ENCODE measurements at places on chromosomes 2 and 18.

DNA sequence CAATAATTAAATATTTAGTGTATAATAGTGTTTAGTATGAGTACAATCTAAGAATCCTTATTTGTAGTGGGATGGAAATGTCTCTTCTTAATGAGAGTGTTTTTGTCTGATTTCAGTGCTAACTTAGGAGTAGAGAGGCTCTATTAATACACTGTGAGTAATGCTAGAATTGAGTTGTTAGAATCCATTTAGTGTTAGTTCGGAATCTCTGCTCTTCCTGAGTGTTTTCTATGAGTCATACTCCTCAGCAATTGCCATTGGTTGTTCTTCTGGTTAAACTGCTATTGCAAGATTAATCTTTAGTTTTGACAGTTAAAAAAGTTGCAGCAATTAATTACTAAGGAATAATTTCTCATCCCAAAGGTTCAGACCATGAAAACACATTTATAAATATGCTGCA is 828.6 kb upstream of the POU3F3 start:
- DNase-seq: no peak

GRCh38 chr2:8604262-8604661 is 77.6 kb upstream of the ID2 start:
- DNase-seq: no peak

DNA sequence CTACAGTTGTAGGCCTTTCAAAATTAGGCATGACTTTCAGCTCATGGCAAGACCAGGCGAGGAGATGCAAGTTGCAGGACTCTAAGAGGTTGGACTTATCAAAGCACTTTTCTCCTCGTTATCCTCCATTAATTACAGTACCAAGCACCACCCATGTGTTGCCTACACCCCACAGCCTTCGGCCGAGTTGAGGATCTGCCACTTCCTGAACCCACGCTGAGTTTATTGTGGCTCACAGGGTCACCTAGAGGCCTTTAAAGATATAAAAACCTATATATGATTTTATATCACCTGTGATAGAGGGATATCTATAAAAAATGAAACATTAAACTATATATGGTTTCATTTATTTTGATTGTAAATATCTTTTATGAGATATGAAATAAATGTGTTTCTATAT is 2.6 kb downstream of the UGT1A10 start:
- DNase-seq: no peak

GRCh38 chr2:41061356-41061755 is 609.5 kb upstream of the SLC8A1 start:
- DNase-seq: no peak

DNA sequence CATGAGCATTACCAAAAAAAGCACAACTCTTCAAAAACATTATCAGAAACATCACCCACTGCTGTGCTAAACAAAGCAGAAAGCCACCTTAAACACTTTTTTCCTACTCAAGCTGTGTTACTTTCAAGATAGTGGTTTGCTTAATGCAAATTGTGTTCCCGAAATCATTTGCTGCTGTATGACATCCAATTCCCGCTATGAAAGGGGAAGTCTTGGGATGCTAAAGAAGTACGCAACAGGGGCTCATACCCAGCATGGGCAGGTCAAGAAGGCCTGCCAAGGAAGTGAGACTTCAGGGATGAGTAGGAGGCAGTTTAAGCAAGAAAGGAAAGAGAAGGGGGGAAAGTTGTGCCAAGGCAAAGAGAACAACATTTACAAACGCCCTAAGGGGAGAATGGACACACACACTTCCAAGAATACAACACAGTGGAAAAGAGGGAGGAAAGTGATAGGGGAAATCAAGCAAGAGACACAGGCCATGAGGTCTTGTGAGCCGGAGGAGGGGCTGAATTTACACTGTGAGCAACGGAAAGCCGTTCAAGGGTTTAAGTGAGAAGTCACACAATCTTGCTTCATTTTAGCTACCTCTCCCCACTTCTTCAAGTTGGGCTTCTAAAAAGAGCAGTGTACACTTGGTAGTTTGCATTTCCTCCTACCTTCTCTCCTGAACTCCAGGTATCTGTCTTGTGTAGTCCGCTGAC is 4.0 kb downstream of the PTPN2 start:
- DNase-seq: no peak

- DNase-seq: no peak
Observed at GRCh38 chr2:37489041-37489456, 144.6 kb downstream of the QPCT start.

DNA sequence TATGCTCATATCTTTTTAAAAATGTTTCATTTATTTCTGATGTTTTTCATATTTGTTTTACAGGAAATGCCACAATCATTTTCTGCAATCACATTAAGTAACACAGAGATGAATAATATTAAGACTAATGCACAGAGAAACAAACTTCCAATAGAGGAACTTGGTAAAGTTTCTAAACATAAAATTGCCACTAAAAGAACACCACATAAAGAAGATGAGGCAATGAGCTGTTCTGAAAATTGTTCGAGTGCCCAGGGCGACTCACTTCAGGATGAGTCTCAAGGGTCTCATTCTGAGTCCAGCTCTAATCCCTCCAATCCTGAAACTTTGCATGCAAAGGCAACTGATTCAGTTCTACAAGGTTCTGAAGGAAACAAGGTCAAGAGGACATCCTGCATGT is 70.4 kb downstream of the APLF start:
- no peak for DNase-seq

GRCh38 chr2:188580738-188581137 is 289.1 kb downstream of the GULP1 start:
- no peak for DNase-seq

DNA sequence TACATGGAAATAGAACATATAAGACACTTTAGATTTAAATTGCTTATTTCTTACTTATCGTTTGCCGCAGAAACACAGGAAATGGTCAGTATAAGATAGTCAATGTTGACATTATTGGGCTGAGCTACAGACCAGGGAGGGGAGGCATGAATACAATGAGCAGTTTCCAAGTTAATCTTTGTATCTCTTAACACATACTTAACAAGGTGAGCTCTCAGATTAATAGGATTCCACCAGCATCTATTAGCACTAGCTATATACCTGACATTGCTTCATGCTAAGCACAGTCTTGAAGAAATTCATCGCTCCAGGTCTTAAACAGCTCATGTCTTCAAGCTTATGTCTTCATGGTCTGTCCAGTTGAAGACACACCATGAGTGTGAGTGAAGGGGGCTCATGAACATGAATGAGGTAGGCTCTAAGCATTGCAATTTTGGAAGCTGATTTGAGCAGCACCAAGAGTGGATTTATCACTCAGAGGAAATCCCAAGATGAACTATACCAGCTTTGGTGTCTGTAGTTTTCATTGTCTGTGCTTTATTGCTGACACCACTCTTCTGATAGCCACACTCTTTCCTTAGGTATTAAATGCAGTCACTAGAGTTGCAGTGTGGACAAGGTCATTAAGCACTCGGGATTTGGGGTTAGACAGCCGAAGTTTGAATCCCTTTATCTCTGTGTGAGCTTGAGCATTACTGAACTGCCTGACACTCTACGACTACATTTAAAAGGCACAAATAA is 359.3 kb upstream of the EPHA4 start:
- DNase-seq: no peak

GRCh38 chr2:40448476-40449079 is 3.3 kb downstream of the SLC8A1 start:
- DNase-seq: no peak

DNA sequence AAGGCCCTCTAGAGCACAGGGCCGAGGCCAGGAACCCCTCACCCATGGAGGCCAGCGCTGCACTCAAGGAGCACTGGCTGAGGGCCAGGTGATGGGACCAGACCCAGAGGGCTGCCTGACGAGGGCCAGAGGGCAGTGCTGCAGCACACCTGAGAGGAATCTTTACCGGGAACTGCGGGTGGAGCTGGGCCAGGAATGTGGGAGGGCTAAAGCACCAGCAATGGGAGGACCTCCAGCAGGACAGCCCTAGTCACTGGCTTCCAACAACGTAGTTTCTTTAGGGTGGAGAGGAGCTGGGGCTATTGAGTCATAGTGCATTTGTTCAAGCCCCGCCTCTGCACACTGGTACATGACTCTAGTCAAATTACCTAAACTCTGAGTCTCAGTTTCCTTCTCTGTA is 143.4 kb downstream of the TMEM17 start:
- no peak for DNase-seq

DNA sequence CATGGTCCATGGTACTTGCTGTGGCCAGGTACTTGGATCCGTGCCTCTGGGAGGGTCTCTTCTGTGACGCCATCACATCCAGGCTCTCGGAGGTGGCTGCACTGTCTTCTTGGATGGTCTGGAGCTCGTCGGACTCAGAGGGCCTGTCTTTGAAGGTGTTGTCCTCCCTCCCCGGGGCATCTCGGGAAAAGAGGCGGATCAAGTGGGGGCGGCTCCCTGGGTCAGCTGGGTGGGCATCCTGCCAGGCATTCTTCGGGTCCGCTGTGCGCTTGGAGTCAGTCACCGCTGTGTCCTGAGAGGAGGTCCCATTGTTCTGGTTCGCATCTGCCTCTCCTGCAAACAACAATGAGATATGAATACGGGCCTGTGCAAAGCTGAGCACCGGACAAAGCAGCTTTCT is 115.6 kb downstream of the MBP start:
- no peak for DNase-seq

DNA sequence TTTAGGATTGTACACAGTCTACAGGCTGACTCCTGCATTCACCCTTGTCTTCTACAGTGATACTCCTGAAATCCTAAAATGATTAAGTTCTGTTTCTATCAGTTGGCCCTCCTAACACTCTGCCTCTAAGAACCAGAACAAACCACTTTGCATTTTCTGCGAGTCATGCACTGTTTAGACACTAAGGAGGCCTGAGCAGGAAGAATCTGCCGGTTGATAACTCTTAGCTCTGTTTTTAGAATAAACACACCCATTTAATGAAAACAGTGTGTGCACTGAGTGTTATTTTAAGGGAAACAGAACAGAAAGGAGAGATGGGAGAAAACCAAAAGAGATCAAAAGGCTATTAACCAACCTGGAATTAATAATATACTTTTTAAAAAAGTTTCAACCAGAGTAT is 22.9 kb upstream of the SSB start:
- DNase-seq: no peak

- no peak for DNase-seq
Observed at GRCh38 chr2:176242276-176242675, 27.0 kb upstream of the MTX2 start.

GRCh38 chr2:64634345-64635267 is 19.1 kb downstream of the SERTAD2 start:
- DNase-seq: no peak

- no peak for DNase-seq
Observed at GRCh38 chr2:207363761-207364290, 165.9 kb upstream of the CREB1 start.

GRCh38 chr18:13612196-13612997 is 114.0 kb downstream of the FAM210A start:
- DNase-seq: peak; percentile 35

DNA sequence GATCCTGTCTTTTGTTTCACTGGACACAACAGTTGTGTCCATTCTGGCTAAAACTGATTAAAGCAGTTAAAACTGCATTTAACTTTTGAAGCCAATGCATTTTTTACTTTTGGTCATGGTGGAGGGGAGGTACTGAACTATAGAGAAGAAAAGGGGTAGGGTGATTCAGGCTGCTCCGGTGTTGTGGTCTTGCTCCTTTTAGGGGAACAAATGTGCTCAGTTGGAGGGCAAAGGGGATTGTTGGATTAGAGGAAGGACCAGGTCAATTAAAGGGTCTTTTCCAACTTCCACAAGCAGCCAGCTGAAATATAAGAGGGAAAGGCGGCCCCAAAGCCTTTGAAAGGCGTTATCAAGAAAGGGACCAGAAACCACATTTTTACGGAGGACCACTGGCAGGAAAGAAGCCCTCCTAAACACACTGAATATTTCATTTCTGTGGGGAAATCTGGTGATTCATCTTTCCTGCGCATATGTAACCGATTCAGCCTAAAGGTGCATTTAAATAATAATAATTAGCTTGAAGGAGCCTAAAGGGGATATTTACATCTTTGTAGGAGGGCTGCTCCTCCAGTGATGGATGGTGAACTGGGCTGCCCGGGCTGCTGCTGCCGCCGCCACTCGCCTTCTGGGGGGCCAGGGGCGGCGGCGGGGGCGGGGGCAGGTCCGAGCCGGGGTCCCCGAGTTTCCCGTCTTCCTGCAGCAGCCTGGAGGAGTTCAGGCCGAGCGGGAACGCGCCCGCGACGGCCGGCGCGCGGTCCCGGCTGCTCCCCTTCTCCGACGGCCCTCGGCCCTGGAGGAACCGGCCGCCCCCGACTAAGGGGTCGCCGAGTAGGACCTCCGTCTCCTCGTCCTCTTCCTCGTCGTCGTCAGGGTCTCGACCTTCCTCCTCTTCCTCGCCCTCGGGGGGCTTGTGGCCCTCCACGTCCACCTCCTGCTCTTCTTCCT is 5.2 kb downstream of the SKOR2 start:
- DNase-seq: no peak

- peak; percentile 72 for DNase-seq
Observed at GRCh38 chr2:74834792-74835755, 1.1 kb downstream of the HK2 start.

- no peak for DNase-seq
Observed at GRCh38 chr18:47323158-47323557, 71.7 kb upstream of the SKOR2 start.

- no peak for DNase-seq
Observed at GRCh38 chr18:37554399-37554787, 11.2 kb downstream of the CELF4 start.

DNA sequence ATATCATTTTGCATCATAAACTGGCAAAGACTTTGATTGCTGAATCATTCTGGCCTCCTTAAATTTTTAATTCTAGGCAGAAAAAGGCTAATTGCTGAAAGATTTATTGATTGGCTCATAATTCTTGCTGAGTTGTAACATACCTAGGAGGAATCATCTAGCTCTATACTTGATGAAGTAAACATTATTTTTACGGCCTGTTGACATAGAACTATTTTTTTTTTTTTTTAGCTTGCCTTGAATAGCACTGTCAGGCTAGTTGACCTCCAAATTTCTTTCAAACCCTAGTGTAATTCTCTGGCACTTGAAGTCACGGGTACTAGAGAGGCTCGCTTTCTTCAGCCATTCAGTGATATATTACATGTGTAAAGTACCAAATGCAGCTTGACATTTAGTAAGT is 2.8 kb downstream of the SERPINB12 start:
- no peak for DNase-seq

- DNase-seq: no peak
Observed at GRCh38 chr2:171390941-171391516, 42.8 kb downstream of the METTL8 start.

- DNase-seq: no peak
Observed at GRCh38 chr2:75432761-75433361, 127.9 kb downstream of the EVA1A start.

DNA sequence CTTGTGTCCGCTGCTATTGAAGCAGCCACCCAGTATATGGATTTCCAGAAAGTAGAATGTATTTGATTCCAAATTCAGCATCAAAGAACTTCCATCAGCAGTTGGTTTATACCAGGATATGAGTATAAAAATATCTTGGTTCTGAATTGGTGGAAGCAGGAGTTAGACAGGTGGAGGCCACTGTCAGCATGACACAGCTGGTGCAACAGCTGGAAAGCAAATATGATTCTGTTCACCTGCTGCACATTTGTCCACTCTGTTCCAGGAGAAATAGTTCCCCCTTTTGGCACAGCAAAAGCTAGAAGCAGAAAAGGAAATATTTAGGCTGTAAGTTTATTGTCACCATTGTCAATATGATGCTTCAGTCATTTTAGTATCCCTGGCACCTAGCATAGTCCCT is 41.2 kb downstream of the KIAA2012 start:
- no peak for DNase-seq
